Vagina (tissue), 2 donors: ENCODE measurements at places on chromosomes 3 and 15.

DNA sequence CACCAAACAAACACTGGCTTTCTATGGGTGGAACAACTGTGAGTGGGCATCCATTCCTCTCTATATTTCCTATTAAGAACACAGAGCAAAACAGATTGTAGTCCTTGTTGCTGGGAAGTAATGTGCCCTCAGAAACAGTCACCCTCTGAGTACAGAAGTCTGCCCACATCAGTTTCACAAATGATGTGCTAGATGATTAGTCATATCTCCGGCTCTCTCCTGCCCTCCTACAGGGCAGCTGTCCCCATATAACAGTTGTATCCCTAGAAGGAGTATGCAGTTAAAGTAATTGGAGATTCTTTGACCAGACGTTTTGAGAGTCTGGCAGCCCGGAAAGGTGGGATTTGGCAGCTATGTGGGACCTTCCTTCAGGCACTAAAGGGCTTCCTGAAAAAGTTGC is 159.9 kb downstream of the APBA2 start:
- no peak for DNase-seq

DNA sequence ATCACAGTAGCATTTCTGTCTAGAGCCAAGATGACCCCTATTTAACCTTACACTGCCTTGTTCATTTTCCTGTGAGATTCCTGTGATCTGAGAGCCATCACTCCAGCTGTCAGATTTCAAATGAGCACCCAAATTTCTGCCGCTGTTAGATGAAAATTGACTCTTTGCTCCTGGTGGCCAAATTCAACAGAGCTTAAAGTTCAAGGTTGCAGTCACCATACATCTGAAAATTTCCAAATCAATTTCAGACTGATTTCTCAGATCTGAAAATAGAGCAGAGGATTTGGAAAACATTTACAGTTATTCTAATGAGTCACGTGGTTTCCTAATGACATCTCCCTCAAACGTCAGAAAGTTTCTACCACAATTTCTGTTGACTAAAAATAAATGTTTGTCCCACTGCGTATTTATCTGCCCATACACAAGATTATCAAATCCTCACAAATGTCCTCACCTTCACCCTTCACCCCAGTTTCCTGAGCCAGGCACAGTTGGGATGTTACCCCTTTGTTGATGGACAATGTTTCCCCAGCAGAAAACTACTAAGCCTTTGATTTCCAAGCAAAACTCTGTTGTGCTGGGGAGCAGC is 16.4 kb downstream of the HDC start:
- DNase-seq, result no peak

GRCh38 chr15:86916671-86917360 is 837.1 kb downstream of the AGBL1 start:
- DNase-seq, result no peak

DNA sequence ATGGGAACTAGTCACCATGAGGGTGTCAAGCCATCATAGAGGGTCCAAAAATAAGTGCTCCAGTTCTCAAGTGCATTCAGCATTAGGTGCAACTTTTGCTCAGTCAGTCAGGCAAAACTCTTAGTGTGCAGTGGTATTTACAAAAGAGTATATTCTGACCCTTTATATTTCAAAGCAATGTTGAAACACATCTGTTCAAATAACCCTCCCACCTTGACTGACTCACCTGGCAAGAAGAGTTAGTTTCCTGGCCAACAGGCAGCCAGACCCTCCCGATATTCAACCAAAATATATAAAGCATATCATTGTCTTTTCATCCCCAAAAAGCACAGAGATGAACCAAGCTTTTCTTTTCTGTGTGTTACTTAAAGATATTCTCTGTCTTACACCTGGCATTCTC is 7.6 kb upstream of the COL8A1 start:
- no peak for DNase-seq

DNA sequence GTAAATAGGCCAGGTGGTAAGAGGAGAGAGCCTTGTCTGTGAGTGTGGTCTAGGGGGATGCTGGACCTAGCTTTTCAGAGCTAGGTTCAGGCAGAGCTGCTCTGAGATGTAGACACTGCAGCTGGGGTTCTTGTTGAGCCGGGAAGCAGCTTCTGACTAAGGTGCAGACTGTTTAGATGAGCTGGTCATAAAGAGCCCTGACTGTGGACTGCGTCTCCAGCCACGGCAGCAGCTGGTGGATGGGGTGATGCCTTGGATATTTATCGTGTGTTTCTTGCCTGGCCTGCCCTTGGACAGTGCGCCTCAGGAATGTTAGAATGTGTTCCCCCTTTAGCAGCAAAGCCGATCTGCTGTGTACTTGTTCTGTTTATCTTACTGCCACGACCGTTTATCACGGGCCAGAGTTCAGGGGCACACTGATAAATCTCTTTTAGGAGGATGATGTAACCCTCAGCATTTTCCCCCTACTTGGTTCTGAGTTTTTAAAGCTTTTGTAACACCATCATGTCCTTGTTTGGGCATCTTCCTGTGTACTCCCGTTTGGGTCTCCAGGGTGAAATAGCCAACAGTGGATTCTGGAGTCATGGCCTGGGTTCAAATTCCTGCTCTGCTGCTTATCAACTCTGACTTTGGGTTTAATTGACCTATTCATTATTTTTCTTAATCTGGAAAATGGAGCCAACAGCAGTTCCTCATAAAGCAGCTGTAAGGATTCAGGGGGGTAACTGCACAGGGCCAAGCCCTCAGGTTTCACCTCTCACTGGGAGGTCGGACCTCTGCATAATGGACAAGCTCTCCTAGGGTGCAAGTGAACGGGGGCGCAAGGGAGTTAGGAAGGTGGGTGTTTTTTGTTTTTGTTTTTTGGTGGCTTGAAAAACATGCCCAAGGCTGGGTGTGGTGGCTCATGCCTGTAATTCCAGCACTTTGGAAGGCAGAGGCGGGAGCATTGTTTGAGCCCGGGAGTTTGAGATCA is 51.4 kb downstream of the FLNB start:
- DNase-seq, result no peak

GRCh38 chr3:127044996-127045395 is 62.1 kb downstream of the PLXNA1 start:
- DNase-seq, result no peak

GRCh38 chr15:66655511-66655910 is 46.5 kb upstream of the SMAD6 start:
- DNase-seq, result no peak

- DNase-seq, result no peak
These were observed 16.9 kb downstream of the DUSP7 start for GRCh38 chr3:52039426-52039825.

DNA sequence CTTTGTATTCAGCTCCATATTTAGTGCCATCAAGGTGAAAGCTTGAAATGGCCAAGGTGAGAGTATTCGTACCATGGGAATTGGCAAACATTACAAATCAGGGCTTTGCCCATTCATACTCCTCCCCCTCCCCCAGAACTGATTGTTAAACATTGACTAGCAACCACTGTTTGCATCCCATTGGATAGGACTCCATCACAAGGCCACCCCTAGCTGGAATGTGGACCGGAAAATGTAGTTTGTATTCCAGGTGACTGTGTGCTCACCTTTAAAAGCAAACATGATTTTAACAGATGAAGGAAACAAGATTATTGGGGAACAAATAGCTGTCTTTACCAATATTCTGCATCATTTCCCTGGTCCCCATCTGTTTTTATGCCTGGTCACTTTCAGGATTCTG is 14.1 kb downstream of the ST3GAL6 start:
- no peak for DNase-seq

GRCh38 chr15:35271371-35272043 is 186.4 kb upstream of the NANOGP8 start:
- DNase-seq, result no peak

DNA sequence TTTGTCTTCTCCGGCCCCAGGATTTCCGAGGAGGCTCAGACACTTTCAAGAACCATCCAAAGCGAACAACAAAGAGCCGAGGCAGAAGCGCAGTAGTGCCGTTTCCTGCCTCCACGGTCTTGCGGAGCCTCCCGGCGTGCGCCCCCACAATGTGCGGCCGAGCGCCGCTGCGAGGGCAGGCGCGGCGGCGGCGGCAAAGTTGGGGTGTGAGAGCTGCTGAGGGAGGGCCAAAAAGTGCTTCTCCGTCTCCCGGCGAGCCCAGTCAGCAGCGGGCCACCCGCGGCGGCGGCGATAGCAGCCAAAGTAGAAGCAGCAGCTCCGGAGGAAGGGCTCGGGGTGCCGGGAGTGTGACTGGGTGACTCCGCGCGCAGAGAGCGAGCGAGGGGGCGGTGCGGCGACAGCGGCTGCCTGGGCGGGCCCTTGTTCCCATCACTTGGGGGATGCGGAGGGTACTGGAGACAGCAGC is 749.1 kb downstream of the ROBO1 start:
- no peak for DNase-seq

DNA sequence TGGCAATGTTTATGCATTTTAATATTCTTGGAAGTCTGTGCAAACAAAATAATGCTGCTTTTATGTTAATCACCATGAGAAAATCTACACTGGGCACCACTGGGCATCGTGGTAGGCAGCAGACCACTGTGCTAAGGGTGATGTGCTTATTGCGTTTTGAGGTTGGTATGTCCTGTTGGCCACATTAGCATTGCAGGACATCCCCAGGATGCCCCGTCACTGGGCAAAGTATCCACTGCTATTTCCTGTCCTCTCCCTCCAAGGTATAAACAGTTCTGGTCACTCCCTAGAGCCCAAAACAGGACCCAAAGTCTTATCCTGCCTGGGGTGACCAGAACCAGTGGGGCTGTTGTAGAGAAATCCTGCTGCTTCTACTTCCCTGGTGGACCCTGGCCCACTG is 284.2 kb upstream of the ROPN1 start:
- no peak for DNase-seq

- DNase-seq, result no peak
These were observed 76.9 kb downstream of the UBP1 start for GRCh38 chr3:33363113-33363800.

GRCh38 chr15:81848701-81849100 is 197.1 kb downstream of the MEX3B start:
- no peak for DNase-seq

DNA sequence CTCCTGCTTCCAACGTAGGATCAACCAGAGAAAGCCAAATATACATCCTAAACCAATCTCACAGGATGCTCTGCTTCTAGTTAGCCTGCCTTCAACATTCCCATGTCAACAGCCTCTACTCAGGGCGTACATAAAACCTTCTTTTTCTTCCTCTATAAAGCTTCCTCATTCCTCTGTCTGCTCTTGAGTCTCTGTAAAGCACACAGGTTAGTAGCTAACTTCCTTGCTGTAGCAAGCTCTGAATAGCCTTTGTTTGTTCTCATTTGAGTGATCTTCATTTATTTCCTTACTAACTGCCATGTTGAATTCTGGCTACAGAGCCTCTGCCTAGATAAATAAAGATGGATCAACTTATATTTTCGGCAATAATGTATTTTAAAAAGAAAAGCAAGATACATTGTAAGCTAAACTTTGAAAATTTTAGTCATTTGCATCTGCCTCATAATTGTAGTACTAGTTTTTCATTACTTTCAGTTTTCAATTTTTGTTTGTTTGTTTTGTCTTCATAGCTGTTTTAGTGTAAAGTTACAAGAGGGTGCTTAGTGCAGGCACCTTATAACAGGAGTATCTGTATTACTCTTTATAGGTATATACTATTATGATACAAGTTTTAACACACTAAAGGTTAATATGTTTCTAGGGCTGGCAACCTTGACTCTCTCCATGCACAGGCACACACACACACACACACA is 498.2 kb downstream of the PYDC2 start:
- DNase-seq, result no peak

GRCh38 chr15:90680371-90680935 is 36.7 kb upstream of the BLM start:
- DNase-seq, result no peak

DNA sequence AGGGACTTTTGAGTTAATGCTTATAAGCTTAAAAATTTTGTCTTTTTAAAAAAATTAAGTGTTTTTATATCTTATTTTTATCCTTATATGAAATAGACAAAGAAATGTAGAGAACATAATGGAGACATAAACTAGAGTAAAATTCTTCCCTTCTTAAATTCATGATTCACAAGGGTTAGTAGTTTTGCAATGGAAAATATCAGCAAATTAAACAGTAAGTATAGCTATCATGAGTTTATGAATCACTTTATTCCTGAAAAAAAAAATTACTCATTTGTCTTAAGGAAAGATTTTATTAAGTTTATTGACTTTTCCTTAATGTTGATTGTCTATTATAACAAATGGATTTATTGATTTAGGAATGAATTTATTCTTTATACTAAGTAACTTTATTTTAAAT is 4.3 kb downstream of the ATP6V1A start:
- DNase-seq, result no peak

DNA sequence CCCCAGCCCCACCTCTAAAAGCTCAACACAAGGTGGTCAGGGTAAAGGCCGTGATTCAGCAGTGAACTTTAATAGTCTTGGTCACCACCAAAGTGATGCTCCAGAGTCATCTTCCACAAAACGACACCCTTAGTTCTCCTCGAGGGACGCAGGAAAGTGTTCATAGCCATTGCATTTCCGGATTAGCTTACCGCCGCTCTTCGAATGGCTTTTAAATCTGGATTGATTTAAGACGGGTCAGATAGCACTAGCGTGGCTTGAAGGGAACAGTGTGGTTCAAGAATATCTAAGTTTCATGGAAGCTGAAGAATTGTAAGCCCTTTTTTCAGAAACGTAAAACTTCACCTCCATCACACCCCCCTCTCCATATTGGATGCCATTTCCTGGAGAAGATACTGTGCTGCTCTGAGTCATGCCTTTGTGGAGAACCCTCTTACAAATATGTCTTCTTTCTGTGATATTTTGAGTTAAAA is 829 bp downstream of the RNF7 start:
- no peak for DNase-seq

DNA sequence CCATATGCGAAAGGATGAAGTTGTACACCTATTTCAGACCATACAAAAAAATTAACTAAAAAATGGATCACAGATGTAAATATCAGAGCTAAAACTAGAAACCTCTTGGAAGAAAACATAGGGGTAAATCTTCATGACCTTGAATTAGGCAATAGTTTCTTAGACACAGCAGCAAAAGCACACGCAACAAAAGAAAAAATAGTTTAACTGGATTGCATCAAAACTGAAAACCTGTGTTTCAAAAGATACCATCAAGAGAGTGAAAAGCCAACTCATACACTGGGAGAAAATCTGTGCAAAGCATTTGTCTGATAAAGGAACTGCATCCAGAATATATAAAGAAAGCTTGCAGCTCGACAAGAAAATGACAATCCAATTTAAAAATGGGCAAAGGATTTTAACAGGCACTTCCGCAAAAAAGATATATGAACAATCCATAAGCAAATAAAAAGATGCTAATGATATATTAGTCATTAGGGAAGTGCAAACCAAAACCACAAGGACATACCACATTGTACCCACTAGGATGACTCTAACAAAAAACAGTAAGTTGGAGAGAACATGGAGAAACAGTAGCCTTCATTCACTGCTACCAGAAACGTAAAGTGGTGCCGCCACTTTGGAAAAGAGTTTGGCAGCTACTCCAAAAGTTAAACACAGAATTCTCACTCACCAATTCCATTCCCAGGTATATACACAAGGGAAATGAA is 263.1 kb downstream of the ADAMTS17 start:
- no peak for DNase-seq
